ENCODE measurements at places on chromosomes 4 and X. TPM values are rescaled to one million over a fixed set of nuclear protein-coding genes. Genes with fewer than 3 reads are reported as not detected.

DNA sequence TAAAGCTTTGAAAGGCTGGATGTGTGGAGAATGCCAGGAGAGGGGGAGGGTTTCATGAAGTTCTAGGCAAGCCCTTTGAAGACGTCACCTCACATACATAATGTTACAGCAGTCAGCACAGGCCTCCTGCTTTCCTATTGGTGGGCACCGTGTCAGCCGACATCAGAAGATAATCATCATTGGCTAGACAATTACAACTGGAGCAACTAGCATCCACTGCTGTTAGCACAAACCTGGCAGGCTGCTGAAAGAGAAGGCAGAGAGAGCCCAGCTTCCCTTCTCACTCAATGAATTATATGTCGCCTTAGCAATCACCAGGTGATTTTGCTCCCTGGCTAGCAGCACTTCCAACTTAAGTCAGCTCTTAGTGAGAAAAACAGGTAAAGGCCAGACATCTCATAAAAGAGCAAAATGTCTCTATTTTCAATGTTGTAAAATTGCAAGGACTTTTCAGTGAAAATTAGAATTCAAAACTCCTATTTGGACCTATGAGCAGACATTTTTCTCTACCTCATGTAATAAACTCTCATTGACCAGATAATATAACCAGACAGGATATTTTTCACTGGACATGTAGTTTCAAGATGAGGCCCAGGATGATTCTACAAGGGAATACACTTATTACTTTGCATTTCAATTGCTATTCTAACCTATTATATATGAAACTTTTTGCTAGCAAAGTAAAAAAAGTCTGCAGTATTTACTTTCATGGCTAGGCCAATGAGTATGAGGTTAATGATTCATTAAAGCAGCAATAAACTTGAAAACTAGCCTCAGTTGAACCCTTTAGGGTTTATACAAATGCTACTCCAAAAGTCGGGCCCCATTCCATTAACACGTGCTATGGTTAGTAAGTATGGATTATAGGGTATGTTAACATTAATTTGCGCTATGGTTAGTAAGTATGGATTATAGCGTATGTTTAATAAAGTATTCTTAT, 4.3 kb downstream of the ELOVL6 start:
- DNase-seq: peak; percentile 87

GRCh38 chr4:8834681-8835220, 36.9 kb downstream of the HMX1 start:
- DNase-seq: no peak

- no peak for DNase-seq
These were observed 164.2 kb downstream of the APBB2 start for GRCh38 chr4:41050116-41050515.

DNA sequence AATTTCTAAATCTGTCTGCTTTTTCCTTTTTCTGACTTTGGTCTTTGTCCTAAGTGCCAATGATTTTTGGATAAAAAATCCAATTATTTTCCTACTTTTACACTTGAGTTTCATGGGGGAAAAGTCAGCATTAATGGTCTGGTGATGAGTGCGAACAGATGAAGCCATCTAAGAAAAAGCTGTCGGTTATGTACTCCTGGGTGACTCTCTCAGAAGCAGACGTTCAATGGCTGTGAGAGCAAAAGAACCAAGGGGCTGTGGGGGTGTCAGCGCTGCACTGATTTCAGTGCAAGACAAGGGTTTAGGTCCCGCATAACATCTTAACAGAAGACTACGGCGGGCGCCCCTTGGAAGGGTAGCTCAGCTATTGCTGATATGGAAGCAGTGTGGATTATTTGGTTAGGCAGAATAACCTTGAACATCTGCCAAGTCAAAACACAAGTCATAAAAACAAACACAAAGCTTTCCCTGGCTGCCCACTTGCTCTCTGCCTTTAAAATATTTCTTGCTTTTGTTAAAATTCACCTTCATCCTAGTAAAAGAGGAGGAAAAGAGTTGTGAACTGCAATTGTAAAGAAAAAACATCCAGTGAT, 240.5 kb downstream of the MAML3 start:
- DNase-seq: no peak

DNA sequence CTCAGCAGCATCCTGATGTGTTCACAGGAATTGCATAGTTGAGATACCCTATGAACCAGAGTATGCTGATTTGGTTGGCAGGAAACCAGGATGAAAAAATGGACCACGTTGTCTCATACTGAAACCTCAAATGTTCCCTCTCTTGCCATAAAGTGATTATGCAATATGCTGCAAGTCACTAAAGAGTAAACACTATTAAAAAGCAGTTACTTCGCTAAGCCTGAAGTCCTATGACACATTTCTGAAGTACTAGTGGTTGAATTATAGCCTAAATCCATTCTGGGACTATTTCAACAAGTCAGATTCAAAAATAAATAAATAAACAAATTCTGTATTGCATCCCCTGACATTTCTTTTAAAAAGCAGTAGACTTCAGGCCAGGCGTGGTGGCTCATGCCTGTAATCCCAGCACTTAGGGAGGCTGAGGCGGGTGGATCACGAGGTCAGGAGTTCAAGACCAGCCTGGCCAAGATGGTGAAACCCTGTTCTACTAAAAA, 106.0 kb upstream of the NAP1L5 start:
- no peak for DNase-seq

GRCh38 chr4:52825460-52826090, 36.5 kb upstream of the RASL11B start:
- no peak for DNase-seq

GRCh38 chr4:97016186-97016907, 1126.9 kb downstream of the STPG2 start:
- DNase-seq: no peak

- DNase-seq: no peak
These were observed 37.8 kb downstream of the CPLX1 start for GRCh38 chr4:788006-788635.

GRCh38 chrX:147853701-147854100, 58.0 kb upstream of the FMR1 start:
- no peak for DNase-seq

GRCh38 chrX:57232658-57233360, 53.7 kb upstream of the FAAH2 start:
- DNase-seq: no peak

Gene FUNDC1
- 11.0 TPM for polyA plus RNA-seq

Gene ZFP92
- 0.63 TPM for polyA plus RNA-seq

Gene CENPU
- 23.1 TPM for polyA plus RNA-seq

Gene CFAP99
- polyA plus RNA-seq: not detected

Gene F8A2
- not detected for polyA plus RNA-seq

Gene NXF2
- polyA plus RNA-seq: not detected
